ENCODE measurements at places on chromosomes 3 and 15.

GRCh38 chr3:113304856-113305540 lies 93.6 kb downstream of the BOC start:
- DNase-seq = no peak

DNA sequence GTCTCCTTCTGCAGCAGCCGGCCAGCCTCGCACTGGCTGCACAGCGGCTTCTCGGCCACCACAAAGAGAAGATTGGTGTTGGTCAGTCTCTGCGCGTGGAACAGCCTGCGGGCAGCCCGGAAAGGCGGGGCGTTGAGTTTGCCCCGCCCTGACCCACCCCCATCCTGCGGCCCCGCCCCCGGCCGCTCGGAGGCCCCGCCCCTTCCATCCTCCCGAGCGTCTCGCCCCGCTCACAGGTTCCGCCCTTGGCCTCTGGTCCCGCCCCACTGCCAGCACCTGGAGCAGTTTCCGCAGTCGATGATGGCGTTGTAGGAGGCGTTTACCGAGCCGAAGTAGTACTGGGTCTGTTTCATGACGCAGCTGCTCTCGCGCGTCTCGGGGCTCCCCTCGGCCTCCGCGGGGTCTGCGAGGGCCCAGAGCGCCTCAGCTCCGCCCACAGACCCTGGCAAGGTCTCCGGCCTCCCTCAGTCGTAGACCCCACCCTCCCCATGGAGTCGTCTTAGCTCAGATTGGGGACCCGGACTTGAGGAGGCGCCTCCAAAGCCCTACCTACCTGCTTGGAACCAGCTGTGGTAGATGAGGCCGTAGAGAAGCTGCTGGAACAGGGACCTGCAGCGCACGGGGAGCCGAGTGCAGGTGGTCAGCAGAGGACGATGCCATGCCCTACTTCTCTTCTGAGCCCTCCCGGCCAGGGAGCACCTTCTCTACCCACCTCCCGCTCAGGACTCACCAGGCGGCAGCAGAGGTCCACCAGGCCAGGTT lies 5.9 kb upstream of the TMEM115 start:
- DNase-seq = peak; percentile 41

DNA sequence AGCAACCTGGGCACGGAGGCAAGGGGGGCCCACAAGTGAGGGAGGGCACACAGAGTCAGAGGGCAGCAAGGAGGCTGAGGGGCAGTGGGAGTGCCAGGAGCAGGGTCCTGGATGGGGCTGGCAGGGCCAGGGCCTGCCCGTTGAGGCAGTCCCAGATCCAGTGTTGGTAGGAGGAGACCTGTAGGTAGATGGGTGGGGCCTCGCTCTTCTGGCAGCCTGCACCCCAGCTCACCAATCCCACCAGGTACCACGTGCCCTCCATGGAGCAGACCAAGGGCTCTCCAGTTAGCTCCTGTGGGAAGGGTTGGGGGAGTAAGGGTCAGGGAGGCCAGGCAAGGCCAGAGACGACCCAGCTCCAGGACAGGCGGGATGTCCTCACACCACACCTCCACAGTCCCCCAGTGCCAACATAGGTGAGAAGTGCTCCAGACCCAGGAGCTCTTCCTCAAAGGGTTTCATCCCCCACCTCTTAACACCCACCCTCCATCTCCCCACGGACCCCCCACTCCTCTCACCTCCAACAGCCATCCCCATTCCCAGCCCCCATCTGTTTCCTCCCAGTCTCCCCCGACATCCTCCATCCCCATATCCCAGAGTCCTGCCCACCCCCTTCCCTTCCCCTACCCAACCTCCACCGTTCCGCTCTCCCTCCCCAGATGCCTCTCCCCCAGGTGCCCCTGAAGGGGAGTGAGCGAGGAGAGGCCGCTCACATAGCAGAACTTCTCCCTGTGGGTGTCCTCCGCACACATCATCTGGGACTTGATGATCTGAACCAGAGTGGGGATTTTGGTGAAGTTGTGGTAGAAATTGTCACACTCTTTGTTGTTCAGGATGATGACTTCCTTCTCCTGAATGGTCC lies 5.2 kb downstream of the PRSS50 start:
- no peak for DNase-seq

DNA sequence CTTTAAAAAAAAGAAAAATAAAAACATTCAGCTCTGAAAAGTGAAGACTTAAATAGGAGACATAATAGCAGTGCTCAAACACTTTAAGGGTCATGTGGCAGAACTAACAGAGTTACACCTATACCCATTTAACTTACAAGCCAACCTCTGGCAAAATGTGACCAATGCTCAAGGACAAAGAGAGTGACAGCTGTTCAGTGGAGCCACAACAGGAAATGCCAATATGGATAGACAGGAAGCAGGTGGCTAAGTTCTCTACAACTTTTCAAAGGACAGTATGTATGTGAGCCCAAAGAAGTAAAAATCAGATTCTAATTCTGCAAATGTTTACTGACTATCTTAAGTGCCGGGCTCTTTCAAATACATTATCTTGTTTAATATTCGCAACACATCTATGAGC lies 3.4 kb downstream of the TMCC1 start:
- no peak for DNase-seq

DNA sequence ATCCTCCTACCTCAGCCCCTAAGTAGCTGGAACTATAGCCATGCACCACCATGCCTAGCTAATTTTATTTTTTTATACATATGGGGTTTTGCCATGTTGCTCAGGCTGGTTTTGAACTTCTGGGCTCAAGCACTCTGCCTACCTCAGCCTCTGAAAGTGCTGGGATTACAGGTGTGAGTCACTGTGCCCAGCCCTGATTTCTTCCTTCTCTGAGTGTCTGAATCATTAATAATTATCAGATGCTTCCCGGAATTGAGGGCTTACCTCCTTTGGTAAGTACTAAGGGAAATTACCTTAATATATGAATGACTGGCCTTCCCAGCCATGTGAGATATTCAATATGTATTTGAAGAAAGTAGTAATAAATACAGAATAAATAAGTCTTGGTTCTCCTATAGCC lies 7.2 kb downstream of the CLPX start:
- DNase-seq = no peak

DNA sequence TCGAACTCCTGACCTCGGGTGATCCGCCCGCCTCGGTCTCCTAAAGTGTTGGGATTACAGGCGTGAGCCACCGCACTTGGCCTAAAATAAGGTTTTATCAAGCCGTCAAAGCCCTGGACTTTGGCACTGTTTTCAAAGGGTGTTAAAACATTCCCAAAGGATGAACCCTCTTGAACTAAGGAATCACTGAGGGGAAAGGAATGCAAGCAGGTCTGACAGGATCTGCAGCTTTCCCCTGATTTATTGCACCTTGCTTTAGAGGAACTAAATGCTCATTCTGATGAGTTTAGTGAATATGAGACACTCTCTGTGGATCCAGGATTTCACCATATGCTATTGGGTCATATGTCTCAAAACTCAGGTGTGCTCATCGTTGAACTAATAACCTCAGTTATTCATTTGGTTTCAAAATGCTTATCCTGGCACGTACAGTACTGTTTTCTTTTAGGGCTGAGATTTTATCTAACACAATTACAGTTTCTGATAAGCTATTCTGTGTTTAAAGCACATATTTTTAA lies 63.0 kb upstream of the TSC22D2 start:
- DNase-seq = peak; percentile 67

GRCh38 chr3:39288300-39288808 lies 8.5 kb upstream of the CX3CR1 start:
- peak; percentile 58 for DNase-seq

DNA sequence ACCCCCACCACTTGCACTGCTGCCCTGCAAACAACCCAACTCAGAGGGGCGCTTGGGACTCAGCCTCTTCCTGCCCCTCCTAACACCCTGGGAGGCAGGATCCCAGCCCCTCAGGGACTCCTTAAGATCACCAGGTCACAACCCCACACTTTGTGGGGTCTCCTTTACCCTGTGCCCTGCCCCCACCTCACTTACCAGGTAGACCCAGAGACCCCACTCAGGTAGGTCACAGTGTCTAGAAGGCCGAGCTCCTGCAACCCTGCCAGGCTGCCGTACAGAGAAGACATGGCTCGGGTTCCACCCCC lies 9.1 kb downstream of the PLA2G4F start:
- DNase-seq = no peak

- DNase-seq = no peak
Measured at GRCh38 chr3:4940985-4941384, 38.3 kb upstream of the BHLHE40 start.

DNA sequence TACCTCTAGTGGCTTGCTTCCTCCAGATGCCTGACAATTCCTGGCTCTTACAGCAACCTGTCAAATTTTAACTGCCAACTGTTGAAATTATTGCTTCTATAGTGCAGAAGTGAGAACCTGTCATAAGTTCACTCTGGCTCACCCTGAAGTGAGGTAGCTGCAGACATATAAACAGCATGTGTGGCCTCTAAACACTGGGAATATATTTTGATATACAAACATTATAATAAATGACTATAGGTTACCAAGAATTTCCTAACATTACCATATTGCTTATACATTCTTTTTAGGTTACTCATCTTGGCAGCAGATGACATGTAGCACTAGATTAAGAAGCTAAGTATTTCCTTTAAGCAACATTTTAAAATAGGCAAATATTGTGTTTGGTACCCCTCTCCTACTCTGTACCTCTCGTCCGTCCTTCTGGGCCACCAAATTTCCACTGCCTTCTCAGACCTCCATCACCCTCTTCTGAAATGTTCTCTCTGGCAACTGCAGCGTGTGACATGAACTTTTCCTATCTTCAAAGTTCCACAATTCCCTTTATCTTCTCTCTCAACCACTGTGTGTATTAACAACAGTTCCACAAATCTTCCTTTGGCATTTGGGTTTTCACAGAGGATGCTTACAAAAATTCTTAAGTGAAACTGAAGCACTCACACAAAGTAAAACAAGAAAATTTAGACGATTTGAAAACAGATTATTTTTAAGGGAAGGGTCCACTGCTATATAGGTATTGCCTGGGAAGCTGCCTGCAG lies 15.3 kb upstream of the XXYLT1 start:
- DNase-seq = no peak

- peak; percentile 95 for DNase-seq
Measured at GRCh38 chr3:4752201-4753072, 226.8 kb upstream of the BHLHE40 start.

DNA sequence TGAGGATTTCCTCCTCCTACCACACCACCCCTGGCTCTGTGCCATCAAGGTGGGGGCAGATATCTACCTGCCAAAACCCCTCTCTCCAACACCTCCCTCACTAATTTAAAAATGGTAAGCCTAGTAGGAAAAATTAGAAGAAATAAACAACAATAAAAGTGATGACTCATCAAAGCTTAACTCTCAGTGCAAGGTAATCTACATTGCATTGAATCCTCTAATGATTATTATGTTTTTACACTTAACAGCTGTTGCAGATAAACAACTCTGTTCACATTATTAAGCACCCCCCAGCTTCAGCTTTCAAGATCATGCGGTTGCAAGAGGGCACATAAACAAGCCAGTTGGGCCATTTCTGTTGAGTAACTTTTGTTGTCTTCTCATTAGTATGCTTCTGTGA lies 396.1 kb upstream of the ATP11B start:
- no peak for DNase-seq

- no peak for DNase-seq
Measured at GRCh38 chr15:92817339-92817886, 82.7 kb upstream of the CHD2 start.

DNA sequence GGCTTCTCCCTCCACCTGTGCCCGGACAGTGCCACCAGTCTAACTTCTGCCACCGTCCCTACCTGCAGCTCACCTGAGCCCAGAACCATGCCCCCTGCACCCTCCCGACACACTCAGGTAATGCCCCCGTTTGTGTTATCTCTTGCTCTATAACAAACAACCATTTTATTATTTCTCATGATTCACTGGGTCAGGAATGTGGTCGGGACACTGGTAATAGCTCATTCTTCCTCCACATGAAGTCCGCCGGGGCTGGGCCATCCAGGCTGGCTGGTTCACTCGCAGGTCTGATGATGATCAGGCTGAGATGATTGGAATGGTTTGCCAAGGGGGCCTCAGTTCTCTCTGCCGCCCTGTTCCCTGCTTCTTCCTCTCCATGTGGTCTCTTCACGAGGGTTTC lies 20.3 kb upstream of the NR2E3 start:
- no peak for DNase-seq

- DNase-seq = no peak
Measured at GRCh38 chr3:157154563-157155330, 5.2 kb downstream of the CCNL1 start.

DNA sequence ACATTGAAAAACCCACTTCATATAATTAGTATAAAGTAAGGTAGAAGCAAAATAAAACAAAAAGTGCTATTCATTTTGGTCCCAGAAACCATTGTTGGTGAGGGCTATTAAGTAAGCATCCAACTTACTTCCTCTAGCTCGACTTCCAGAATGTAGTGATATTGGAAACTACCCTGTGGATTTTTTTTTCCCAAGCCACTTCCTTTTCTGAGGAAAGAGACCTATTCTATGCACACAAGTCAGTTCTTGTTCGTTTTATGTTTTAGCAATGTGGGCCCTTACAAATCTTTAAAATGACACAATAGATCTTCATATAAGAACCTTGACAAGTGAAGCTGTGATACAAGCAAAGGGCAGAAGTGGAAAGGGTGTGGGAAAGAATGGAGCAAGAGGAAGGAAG lies 402.0 kb upstream of the TBL1XR1 start:
- DNase-seq = no peak

GRCh38 chr3:45465192-45465591 lies 76.8 kb downstream of the LARS2 start:
- DNase-seq = no peak

GRCh38 chr3:66923969-66924368 lies 74.1 kb upstream of the KBTBD8 start:
- DNase-seq = no peak
